ENCODE measurements at places on chromosomes 7 and 10.

- DNase-seq: no peak
Observed at GRCh38 chr7:154777023-154777422, 225.9 kb downstream of the PAXIP1 start.

DNA sequence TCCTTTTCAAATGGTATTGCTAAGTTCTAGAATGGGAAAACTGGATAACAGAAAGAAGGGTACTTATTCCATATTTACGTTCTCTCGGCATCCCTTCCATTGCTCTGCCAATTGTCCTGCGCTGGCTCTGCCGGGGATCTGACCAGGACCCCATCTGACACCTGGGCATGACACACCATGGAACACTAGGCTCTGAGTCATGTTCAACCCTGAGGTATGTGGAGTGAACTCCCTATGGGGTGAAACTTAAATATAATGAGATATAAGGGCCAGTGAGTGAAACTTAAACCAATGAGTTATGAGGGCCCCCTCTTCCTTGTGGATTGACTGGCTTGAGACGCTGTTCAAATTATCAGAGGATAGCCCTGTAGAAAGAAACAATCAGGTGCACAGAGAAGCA, 55.1 kb upstream of the ZEB1 start:
- DNase-seq: no peak

DNA sequence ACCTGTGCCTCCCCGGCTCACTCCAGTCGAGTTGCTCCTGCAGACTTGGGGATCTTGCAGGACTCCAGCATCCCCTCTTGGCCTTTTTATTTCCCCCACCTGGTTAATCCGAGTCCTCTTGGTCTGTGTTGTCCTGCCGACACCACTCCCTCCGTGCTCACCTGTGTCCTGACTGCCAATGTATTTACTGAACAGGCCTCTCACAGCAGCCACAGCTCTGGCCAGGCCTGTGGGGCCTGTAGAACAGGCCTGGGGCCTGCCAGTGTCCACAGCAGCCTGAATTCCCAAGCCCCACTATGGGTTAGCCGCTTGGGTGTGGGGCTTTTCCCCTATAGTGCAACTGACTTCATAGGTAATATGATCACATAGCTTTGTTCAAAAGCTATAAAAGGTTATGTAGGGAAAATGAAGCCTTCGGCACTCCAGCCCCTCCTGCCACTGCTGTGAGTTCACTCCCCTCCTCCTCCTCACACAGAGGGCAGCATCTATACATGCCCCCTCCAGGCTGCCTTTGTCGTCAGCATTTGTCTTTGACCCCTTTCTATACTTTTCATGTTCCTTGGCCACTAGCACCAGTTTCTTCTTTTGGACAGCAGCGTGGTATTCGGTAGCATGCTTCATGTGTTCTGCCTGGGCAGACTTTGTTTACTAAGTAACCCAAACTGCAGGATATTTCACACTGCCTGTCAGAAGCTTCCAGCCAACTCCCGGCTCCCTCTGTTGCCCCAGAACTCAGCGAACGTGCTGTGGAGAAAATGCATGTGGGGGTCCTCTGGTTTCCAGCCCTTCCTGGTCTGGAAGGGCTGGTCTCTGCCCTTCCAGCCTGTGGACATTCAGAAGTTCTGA, 46.1 kb downstream of the ZNF467 start:
- no peak for DNase-seq

DNA sequence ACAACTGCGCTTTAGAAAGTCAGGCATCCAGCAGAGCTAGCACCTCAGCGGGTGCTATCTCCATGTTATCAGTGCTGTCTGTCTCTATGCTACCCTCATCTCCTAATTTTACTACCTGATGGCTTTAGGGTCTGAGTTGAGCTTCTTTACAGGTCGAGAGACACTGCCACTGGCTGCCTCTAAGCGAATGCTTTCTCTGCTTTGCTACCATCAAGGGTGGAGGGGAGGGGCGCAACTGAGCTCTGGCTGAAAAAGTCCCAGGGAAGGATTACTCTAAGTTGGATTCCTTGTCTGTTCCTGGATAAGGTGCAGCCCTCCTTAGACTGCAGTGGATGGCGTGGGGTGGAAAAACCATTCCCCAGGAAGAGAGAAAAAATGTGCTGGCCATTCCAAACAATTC, 105.7 kb downstream of the CDK14 start:
- no peak for DNase-seq

GRCh38 chr10:5449823-5450222, 37.5 kb downstream of the NET1 start:
- peak; percentile 79 for DNase-seq

DNA sequence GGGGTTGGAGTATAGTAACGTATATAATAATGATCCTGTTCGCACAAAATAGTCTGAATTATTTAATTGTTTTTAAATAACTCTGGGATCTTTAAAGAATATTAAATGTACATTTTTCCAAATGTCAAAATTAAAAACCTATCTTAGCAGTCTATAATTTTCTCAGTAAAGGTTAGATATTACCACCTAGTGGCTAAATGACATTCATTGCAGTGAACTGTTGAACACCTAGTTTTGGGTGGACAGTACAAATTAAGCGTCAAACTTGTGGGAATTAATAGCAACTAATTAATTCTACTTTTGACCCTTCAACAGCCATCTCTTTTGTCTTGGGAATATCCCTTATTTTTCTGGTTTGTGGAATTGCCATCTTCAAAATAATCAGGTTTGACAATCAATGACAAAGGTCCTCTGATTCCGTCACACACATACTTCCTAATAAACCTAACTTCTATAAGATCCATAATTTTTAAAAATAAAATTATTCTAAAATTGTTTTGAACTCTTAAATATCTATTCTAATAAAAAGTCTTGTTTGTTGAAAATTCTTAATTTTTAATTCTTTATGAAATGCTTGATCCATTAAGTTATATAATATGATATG, 165.7 kb downstream of the SEMA3D start:
- DNase-seq: no peak

- DNase-seq: peak; percentile 77
Observed at GRCh38 chr10:129707406-129708388, 240.7 kb downstream of the MGMT start.

DNA sequence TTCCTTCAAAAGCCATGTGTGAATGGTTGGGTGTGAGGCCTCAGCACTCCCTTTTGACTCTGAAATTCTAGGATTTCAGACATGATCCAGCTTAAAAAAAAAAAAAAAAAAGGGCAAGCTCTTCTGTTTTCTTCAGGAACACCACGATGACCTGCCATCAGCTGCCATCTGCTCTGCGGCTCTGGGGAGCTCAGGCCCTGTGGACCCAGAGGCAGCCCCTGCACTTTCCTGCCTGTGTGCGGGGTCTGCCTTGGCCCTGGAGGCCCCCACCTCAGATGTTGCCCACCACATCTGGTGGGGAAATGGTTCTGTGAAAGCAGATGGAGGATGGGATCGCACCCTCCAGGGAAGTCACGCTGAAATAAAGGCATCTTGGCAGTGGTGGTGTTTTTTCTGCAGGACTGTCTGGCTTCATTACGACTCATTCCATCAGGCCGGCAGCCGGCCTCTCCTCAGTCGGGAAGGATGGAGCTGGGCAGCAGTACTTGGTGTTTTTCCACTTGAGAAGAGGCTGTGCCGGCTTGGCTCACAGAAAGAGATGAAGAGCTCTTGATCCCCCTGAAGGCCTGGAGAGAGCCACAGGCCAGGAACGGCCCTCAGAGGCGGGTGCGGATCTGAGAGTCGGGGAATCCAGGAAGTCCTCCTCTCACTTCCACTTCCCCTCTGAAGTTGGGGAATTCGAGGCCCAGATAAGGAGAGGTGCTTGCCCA, 66.1 kb upstream of the AQP1 start:
- peak; percentile 68 for DNase-seq

GRCh38 chr7:116230191-116231005, 20.1 kb downstream of the TES start:
- DNase-seq: no peak

DNA sequence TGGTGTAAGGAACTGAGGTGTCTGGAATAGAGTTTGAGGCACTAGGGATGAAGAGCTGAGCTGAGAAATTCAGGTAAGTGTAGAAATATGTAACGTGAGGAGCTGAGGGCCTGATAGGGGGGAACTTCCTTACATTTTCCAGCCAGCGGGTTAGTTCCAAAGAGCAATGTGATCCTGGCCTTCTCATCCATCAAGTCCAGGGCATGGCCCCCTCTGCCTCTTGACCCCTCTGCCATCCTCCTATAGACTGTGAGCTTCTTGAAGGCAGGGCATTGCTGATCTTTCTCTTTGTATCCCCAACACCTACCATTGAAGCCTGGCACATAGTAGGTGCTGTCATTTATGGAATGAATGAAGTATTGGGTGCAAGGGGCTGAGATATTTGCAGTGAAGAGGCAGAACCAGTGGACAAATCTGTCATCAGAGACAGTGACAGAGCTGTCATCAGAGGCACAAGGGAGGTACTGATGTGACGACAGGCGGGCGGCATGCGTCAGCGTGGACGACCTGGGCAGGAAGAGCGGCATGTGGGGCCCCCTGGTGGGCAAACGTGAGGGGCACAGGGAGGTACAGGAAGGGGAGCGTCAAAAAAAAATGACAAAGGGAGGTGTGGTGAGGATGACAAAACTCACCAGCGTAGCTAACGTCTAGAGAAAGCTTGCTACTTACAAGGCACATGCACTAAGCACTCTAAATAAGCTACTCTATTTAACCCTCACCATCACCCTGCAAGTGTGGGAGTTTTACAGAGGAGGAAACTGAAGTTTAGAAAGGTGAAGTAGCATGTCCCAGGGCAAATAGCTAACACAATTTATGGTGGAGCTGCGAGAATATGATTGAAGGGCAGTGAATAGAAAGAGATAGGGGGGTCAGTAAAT, 5.2 kb upstream of the CAMK2G start:
- DNase-seq: peak; percentile 86

DNA sequence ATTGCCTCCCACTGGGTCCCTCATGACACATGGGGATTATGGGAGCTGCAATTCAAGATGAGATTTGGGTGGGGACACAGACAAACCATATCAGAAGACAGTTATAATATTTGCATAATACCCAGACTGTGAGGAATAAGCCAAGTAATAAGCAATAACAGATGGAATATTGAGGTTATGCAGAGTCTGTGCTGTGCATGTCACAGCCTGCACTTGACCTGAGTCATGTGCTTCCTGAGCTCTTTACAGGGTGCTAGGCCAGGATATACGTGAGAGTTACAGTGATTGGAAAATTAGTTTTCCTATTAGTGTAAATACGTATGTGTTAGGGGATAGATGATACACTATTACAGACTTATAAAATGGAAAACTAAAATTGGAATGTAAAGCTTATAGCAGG, 288.7 kb downstream of the SDK1 start:
- no peak for DNase-seq

GRCh38 chr10:83538047-83538446, 601.3 kb upstream of the GHITM start:
- DNase-seq: no peak

DNA sequence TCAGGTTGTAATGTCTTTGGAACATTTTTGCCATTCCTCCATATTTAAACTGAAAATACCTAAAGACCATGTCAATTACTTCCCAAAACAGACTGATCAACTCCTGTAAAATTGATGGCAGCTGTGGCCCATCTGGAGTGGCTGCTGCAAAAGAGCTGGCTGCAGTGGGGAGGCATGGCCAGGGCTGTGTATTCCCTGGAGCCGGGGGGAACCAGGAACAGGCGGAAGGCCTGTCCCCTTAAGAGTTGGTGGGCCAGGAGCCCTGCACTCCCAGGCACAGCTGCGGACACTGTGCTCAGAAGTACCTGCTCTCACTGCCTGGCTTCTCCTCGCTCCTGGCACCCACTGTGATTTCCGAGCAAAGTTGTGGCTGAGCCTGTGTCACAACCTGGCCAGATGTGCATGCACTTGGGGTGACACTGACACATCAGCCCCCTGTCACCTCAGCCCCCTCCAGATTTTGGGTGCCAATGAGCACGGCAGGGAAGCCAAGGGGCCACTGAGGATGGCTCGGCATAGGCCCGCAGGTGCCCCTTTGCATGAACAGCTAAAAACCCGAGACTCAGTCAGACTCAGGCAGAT, 116.1 kb downstream of the DGKB start:
- no peak for DNase-seq

GRCh38 chr10:27815261-27815660, 69.6 kb upstream of the MKX start:
- DNase-seq: no peak

GRCh38 chr7:91512958-91513357, 248.7 kb downstream of the FZD1 start:
- DNase-seq: no peak

- DNase-seq: no peak
Observed at GRCh38 chr10:30573721-30574431, 55.7 kb downstream of the LYZL2 start.

GRCh38 chr10:34607894-34608293, 207.2 kb downstream of the PARD3 start:
- no peak for DNase-seq

GRCh38 chr10:61900829-61901792, at the start of gene ARID5B:
ARID5B (plus strand) TSS chr10:61901699; CDS start chr10:61901710, 11 bp downstream.
- DNase-seq: peak; percentile 62

- no peak for DNase-seq
Observed at GRCh38 chr7:139362981-139363380, 3.3 kb downstream of the LUC7L2 start.

- DNase-seq: no peak
Observed at GRCh38 chr10:32386623-32387260, 39.8 kb upstream of the EPC1 start.

DNA sequence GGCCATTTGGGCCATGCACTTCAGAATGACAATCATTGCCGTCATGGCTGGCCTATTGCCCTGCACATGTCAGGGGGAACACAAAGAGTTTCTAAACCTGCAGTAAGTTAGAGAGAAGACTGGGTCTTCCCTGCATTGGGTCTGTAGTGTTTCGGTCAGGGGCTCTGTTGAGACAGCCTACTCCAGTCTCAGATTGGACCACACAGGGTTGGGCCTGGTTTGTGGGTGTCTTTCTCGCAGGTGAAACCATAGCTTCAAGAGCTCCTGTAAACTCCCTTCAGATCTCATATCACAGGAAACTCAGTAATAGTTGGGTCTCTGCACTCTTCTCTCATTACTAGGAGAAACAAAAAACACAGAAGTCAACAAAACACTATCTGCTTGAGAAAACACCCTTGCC, 7.3 kb upstream of the TARP start:
- no peak for DNase-seq

DNA sequence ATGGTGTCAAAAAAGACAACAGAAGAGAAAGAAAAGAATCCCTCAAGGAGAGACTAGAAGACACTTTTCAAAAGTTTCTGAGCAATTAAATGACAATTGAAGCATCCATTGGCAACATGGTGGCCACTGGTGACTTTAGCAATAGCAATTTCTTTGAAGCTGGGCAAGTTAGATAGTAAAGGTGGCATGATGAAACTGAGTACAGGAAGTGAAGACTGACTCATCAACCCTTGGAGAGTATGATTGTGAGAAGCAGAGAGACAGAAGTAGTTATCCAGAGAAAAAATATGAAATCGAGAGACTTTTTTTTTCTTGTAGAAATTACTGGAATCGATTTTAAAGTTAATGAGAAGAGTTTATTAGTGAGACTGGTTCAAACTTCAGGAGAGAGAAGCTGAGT, 52.5 kb downstream of the DGKB start:
- DNase-seq: no peak

DNA sequence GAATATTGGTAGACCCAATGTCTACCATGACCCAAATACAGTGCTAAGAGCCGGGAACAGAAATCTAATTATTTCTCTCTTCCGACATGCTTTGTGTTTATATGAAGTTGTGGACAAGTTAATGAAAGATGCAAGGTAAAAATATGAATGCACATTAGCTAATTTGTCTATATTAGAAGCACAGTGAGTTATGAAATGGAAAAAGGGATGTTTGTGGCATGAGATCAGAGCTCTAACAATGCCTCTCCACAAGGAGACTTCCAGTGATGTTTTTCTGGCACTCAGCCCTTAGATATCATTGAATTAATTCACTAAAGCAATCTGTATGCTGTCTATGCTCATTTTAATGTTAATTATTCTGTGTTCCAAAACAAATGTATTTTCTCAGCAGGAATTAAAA, 897.2 kb downstream of the CNTNAP2 start:
- DNase-seq: no peak

All from femur (tissue), 1 donor.